ENCODE measurements at places on chromosomes 4 and X.

DNA sequence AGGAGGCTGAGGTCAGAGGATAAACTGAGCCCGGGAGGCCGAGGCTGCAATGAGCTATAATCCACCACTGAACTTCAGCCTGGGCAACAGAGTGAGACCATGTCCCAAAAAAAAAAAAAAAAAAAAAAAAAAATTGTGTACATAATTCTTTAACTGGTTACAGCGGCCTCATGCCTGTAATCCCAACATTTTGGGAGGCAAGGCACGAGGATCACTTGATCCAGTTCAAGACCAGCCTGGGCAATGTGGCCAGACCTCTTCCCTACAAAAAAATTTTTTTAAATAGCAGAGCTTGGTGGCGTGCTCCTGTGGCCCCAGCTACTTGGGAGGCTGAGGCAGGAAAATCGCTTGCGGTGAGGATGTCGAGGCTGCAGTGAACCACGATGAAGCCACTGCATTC, 9.3 kb downstream of the KLHL15 start:
- DNase-seq = no peak

- no peak for DNase-seq
These were observed 107.0 kb downstream of the ARAP2 start for GRCh38 chr4:36137336-36137735.

DNA sequence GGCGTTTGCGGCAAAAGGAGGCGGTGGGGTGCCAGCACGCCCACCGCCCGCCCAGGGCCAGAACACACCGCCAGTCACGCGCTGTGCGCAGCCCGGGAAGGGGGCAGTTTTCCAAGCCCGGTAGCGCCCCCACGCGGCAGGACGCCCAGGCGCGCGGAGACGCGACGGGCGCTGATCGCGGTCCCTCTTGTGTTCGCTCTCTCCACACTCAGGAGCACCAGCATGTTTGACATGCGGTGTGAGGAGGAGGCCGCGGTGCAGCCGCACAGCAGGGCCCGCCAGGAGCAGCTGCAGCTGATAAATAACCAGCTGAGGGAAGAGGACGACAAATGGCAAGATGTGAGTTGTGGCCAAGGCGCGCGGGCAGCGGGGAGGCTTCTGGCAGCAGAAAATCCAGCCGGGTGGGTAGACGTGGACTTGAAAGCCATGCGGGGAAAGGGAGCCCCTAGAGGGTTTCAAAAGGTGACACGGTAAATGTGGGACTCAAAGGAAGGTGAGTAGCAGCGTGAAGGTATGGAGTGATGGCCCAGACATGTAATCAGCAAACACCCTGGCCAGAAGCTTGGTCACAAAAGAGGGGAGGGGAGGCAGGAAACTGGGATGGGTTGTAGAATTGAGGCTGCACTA, 104.1 kb downstream of the PHOX2B start:
- DNase-seq = peak; percentile 92

DNA sequence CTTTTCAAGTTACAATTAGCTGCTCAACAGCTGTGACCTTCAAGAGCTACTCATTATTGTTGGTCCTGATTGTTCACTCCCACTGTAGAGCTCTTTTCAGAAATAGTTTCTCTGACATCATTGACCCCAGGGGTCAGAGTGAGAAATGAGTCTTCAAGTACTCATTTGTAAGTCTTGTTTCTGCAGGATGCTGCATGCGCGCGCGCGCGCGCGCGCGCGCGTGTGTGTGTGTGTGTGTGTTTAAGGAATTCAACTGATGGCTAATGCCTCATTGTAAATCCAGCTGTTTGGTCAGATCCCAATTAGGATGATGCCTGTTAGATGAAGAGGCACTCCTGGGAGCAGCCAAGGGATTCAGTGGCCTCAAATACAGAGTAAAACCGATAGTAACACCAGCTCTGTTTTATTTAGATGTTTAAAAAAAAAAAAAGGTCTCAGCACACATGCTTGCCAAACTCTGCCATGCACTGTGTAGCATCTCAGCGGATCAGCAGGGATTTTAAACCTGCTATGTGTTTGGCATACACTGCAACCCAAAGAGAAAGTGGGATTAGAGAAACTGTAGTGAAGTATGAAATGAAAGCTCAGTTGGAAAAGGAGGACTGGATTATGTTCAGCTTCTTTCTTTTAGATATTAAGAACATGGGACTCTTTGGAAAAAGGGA, 332.3 kb downstream of the ADGRL3 start:
- DNase-seq = no peak

GRCh38 chr4:152172146-152172545, 363.7 kb downstream of the FBXW7 start:
- no peak for DNase-seq

DNA sequence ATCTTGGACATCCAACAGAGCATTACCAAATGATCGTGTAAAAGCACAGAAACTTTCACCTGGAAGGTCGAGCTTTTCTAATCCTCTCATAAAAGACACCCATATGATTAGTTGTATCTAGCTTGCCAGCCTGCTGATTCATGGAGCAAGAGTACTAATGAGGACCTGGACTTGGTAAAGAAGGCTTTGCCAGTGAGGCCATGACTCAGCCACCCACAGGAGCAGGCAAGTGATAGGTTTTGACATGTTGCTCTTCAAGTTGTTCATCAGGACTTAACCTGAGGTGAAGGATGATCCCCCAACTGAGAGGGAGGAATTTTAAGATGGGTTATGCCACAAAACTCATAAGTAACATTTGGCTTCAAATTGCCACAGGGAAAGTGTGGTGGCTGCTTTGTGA, 24.7 kb upstream of the EPGN start:
- DNase-seq = no peak

DNA sequence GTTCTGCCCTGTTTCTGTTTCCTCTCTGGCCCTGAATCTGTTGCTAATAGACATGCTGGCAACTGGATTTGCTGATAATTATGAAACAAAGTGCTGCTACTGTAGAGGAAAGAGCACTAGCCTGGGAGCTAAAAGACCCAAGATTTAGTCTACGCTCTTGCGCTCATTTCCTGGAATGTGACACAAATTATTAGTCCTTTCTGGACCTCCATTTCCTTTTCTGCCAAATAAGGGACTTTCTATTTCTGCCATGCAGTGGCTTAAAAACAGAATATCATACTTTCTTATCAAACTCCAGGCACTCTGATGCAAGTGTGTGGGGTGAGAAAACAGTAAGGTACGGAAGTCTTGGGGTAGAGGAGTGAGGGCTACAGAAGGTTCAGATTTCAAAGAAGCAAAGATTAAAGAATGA, 48.3 kb upstream of the GPR174 start:
- DNase-seq = no peak

DNA sequence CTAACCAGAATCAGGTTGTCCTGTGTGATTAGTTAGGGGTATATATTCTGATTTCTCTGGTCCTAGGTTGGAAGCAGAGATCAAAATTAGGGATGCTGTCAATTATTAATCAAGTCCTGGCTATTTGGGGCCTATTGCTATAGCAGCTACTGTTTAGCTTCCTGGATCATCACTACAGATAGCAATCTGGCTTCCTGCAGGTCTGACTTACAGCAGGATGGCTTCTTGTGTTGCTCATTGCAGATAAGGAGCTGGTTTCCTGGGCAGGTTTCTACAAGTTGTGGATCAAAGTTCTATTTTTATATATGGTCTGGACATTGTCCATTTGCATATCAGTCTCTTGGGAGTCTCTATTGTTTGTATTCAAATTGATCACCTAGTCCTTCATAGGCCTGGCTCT, 57.7 kb upstream of the C4orf54 start:
- DNase-seq = no peak

- DNase-seq = no peak
These were observed 101.1 kb downstream of the TMA16 start for GRCh38 chr4:163595580-163595979.

DNA sequence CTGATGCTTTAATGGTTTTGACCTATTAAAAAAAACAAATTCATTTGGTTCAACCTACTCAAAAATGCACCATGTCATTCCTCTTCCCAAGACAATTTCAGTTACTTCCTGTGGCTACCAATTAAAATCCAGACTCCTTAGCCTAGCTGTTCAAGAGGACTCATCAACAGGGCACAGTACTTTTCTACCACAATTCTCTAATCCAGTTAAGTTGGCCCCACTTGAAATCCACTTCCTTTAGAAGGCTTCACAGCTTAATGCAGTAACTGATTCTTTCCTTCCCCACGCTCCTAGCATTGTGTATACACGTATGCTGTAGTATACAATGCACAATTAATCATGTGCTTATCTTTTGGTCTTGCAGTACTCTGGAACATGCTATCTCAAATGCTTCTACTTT, 129.8 kb downstream of the UGT8 start:
- no peak for DNase-seq

GRCh38 chr4:134043266-134043665, 158.3 kb downstream of the PABPC4L start:
- no peak for DNase-seq

- DNase-seq = no peak
These were observed 1.3 kb downstream of the LDB2 start for GRCh38 chr4:16896881-16897750.

DNA sequence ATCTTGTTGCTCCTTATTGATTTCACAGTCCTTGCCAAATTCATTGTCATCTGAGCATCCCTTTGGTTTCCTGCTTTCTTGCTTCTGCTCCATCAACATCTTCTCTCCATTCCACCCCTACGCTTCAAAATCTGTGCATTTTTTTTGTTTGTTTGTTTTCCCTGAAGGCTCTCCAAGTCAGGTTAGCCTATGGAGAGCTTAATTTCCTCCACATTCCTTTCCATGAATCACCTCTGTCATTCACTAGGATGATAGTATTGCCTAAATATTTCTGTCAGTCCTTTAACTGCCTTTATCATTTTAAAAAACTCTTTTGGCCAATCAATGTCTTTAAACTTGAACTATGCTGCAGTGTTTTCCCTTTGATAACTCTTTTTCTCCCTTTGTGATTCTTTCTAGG, 67.7 kb downstream of the PPARGC1A start:
- no peak for DNase-seq

DNA sequence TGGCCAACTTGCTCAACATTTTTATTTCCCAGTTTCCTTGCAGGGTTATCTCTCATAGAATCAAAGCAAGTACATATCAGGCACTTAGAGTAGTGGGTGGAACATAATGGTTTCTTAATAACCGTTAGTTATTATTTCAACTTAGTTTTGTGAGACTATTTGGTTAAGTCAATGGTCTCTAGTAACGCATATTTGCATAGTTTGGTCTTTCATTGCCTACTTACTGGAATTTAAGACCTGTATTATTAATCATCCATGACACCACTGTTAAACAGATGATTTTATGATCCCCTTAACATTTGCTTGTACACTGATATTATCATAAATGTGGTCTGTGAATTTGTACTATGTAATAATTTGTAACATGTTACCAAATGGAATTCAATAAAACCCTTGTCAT, 70.9 kb upstream of the SMIM31 start:
- no peak for DNase-seq

GRCh38 chr4:51932684-51933083, 87.5 kb downstream of the LRRC66 start:
- no peak for DNase-seq

DNA sequence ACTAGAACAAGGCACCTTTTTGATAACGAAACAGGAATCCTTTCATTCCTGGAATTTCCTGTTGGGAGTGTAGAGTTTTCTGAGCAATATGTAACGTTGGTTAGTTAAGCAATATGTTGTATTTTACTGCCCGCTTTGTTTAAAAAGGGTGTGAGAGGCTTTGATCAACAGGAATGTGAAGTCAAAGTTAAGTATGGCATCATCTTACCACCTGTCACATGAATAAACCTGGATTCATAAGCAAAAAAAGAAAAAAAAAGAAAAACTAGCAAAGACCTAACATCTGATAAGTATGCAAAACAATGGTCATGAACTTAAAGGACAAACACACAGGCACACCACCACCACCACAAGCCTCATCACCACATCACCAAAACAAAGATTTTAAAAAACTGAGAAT, 7.1 kb upstream of the CXCL5 start:
- DNase-seq = no peak

- no peak for DNase-seq
These were observed 342.5 kb upstream of the NOCT start for GRCh38 chr4:138673053-138673452.

- no peak for DNase-seq
These were observed 1976.7 kb upstream of the ADGRL3 start for GRCh38 chr4:59223292-59223941.

DNA sequence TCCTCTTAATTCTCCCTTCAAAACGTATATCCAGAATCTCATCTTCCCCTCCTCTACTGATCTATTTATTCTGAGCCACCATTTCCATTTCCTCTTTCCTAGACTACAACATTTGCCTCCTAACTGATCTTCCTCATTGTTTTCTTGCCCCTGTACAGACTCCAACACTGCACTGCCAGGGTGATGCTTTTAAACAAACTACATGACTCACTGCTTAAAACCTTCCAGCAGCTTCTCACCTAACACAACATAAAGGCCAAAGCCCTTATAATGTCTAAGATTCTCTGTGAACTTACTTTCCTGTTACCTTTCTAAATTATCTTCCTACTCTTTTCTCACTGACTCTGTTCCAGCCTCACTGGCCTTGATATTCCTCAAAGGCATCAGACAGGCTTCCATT, 161.0 kb upstream of the HS3ST1 start:
- DNase-seq = no peak

DNA sequence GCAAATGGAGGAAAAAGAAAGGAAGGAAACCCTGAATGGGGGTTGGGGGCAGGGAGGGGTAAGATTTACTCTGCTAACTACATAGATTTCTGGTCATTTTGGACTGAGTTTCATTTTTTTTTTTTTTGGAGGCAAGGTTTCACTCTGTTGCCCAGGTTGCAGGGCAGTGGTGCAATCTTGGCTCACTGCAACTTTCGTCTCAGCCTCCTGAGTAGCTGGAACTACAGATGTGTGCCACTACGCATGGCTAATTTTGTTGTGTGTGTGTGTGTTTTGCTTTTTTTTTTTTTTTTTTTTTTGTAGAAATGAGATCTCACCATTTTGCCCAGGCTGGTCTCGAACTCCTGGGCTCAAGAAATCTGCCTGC, 223.5 kb downstream of the APBB2 start:
- no peak for DNase-seq

GRCh38 chrX:131910586-131910985, 112.5 kb upstream of the STK26 start:
- no peak for DNase-seq

DNA sequence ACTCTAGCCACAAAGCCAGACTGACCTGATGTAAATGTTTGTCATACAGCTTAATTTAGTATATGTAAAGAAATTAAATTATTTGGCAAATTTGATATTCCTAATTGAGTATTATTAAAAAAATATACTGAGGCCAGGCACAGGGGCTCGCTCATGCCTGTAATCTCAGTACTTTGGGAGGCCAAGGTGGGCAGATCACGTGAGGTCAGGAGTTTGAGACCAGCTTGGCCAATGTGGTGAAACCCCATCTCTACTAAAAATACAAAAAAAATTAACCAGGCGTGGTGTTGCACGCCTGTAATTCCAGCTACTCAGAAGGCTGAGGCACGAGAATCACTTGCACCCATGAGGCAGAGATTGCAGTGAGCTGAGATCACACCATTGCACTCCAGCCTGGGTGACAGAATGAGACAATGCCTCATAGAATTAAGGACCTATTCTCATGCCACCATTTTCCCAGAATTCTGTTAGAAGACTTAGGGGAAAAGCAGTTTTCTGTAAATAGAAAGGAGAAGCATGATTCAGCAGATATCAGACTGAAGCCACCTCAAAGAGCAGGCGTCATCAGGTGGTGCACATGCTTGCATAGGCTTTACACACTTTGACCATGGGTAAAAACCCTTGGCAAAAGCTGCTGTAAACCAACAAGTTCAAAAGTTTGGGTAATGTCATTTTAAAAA, 6.1 kb downstream of the UBQLN2 start:
- DNase-seq = no peak

- peak; percentile 28 for DNase-seq
These were observed 171.8 kb downstream of the HNRNPD start for GRCh38 chr4:82201805-82202641.

All from H7 (cell line).